ENCODE measurements at places on chromosomes 5 and 9.

DNA sequence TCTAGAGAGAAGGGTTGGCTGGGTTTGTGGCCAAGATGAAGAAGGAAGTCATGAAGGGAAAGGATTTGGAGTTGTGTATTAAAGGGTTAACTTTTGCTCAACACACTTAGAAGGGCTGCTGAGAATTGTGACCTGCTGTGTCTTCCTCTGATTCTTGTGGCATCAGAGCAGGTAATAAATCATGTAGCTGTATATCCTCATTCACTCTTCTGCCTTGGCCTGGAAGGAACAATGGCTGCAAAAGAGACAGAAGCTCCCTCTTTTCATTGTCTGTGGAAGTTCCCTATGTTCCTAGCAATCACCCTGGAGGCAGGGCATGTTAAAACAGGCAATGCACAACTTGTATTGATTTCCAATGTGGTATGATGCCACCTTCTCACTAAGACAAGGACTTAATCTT lies 159.1 kb downstream of the LRRC70 start:
- no peak for DNase-seq

DNA sequence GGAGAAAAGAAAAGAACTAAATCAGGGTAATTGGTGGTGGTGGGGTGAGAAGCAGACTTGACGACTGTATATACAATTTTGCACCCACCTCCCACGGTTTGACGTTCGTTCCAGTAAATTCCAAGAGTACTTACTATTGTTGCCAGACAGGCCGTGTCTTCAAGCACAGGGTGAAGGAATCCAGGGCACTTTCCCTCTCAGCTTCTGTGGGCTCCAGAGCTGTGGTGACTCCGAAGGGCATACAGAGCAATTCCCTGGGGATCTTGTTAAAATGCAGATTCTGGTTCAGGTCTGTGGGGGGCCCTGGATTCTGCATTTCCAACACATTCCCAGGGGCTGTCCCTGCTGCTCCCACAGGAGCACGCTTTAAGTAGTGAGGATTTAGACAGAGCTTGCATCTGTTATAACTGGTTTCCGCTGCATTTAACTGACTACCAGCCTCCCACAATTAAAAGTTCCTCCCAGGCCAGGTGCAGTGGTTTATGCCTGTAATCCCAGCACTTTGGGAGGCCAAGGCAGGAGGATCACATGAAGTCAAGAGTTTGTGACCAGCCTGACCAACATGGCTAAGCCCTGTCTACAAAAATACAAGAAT lies 49.3 kb upstream of the FANCC start:
- no peak for DNase-seq

DNA sequence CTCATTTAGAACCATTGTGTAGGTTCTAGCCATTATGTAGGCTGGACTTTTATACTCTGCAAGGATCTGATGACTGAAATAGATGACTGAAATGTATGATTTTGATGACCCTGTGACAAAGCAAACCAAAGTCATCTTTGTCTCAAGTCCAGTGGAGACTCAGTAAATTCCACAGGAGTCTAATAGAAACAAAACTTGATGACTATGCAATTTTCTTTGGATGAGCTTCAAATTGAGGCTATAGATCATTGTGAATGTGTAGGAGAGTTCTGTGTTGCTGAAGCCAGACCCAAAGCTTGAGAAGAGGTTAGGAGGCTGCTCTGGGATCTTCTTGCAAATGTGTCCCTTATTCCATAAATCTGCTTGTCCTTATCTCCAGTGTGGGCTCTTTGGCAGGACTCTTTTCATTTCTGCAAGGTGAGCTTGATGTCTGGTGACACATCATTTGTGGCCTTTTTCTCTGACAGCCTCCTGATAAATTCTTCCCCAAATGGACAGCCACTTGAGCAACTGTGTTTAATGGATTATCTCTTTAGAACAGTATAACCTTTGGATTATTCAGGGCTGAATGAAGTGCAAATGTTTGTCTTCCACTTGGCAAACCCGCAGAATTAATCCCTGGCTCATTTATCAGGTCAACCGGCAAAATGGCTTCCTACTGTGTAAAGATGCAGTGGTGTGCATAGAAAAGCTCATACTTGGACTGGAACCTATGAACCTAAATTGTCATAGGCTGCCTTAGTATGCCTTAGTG lies 235.1 kb upstream of the ANKH start:
- no peak for DNase-seq

DNA sequence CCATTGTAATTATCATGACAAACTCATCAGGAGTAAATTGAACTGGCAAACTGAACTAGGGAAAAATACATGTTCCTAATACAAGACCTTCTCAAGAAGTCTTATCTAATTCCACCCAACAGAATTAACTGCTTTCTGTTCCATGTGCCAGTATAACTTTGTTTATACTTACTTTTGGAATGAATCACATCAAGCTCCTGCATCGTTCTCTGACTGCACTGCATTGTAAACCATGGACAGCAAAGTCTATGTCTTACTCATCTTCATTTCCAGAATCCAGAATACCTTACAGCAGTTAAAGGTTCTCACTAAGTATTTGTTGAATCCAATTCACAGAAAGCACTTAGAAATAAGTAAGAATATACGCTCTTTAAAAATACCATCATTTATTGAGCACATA lies 102.8 kb downstream of the PLK2 start:
- DNase-seq, result no peak

- DNase-seq, result no peak
Observed at GRCh38 chr9:113582698-113583200, 119.2 kb downstream of the RGS3 start.

DNA sequence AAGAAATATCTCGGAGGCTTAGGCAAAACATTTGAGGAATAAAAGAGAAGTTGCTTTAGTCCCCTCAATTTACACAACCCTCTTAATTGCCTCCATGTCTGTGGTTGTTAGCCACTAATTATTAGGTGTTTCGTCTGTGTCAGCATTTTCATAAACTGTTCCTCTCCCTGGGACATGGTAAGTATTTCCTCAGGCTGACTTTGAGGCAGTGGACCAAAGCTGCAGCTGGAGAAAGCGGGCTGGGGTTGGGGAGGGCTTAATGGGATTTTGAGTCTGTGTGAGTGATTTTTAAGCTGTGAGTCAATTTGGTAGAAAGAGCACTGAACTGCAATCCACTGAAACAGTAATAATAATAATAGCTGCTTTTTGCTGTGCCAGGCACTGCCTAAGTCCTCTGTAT lies 13.0 kb upstream of the TTC1 start:
- no peak for DNase-seq

DNA sequence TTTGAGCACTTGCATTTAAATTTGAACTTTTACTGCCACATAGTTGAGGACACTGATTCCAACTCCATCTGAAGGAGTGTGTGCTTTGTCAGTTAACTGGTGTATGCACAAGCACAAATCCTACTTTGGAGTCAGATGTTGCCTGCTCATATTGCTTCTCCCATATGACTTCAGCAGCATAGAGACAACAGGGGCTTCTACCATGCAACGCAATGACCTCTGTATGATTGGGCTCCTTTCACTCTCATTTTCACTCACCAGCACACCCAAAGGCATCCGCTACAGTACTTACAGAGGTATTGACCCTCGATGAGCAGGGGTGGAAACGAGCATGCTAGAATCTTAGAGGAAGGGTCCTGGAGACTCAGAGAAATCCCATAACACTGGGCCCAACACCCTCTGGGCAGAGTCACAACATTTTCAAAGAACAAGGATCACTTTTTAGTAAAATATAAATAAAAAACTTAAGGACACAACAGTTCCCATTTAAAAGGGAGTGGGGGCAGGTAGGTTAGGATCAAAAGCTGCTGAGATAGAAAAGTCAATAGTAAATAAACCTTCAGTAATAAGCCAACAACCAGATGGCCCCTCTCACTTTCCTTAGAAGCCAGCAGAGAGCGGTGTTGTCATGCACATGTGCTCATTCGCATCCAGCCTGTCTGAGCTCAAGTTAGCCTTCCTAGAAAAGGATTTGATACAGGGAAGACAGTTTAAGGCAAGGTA lies 203.8 kb downstream of the SNCAIP start:
- peak; percentile 13 for DNase-seq

DNA sequence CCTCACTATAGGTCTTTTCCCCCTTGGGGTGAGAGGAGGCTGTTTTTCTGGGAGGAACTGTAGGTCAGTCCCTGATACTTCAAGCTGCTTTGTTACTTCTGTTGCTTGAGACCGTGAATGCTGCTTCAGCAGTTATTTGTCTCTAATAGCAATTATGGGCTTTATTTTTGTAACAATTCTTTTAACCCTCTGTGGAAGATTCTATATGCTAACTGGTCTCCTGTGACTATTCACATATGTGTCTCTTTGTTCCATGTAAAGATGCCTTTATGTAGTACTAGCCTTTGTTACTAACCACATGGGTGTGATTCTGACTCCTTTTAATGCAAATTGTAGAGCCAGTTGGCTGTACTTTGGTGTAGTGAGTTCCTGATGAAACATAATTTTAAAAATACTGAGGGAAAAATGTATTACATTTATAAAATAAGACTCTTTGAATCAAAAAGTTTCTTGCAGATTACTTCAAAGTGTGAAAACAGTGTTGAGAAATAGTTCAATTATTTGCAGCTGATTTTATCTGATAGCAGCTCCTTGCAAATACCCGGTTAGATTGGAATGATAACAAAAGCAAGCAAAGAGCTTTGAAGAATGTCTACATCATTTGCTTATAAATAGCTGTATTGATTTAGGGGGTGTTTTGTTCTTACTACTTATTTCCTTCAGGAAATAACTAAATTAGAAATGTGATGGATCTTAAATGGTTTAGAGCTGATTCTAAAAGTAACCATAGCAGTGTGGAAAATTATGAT lies 46.6 kb downstream of the ANGPTL2 start:
- no peak for DNase-seq

- no peak for DNase-seq
Observed at GRCh38 chr5:6759401-6759800, 46.2 kb downstream of the TENT4A start.

GRCh38 chr9:88957526-88957925 lies 33.7 kb upstream of the S1PR3 start:
- no peak for DNase-seq

- peak; percentile 92 for DNase-seq
Observed at GRCh38 chr9:80061940-80062339, 490.2 kb downstream of the TLE4 start.

DNA sequence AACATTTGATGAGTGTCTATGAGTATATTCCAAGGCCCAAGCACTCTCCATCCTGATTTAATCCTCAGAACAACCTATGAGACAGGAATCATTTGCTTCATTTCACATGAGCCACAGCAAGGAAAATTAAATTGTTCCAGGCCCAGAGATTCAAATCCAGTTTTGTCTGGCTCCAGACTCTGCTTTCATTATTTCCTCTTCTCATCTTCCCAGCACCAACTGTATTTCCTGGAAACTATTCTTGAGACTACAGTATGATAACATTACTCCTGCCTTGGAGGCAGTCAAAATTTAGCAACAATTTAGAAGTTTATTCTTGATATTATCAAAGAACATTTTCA lies 194.5 kb downstream of the ZNF608 start:
- DNase-seq, result no peak

DNA sequence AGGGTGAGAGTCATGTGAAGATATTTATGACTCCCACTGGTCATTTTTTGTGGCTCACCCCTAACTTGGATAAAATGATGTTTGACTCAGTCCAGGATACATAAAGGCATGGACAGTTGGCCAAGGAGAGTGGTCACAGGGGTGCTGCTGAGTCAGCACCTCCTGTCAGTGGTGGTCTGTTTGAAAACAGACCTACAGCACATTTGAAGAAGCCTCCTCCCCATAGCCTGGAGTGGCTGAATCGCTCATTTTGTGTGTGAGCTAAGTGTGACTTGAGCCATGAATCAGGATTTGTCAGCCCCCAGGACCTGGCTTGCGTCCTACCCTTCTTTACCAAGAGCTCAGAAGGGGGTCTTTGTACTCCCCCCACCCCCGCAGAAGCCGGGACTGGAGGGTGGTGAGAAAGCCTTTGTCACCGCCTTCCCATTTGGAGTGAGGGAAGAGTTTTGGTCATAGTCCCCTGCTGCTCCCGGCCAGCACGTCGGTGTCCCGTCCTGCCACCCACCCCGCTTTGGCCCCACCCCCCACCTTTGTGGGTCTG lies 35.6 kb downstream of the TRIO start:
- peak; percentile 95 for DNase-seq

GRCh38 chr5:74356009-74356695 lies 284.4 kb downstream of the ENC1 start:
- DNase-seq, result no peak

DNA sequence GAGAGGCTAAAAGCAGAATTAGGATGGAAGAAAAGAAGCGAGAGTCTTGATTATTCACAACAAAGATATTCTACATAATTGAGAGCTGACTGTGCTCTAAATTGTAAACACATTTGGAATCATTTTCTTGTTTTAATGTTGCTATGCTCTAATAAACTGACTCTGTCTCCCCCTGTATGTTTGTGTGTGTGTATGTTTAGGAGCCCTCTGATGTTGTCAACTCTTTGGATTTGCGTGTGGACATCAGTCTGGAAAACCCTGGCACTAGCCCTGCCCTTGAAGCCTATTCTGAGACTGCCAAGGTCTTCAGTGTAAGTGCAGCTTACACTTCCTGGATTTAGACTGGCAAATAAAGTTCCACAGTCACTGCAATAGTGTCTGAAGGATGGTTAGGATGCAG lies 37.8 kb downstream of the MOCS2 start:
- DNase-seq, result no peak

DNA sequence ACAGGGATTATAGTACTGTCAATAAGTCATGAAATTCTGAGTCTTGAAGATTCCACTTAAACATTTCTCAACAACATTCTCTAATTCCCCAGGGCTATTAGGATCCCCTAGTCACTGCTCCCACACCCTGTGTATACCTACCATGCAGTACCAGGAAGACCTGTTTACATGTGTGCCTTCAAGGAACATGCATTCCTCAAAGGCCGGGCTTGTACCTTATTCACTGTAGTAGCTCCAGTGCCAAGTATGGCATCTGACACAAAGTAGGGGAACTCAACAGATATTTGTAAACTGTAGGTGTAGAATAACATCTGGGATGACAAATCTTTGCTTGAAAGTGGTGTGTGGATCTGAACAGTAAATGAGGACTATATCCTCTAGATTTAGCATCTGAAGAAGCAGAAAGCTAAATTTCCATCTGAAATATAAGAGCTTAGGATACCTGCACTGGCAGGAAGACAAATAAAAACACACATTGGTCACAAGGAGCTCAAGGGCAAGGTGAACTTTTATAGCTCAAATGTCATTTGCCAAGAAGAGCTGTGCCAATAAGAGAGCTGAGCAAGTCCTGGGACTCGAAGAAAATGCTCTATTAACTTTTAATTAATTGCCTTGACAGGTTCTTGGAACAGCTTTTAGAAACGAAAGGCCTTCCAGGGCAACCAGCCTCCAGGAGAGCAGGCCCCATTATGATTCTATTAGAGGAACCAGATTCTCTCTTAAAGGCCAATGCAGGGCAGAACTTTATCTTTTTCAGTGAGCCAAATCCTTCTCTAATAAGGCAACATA lies 52.3 kb upstream of the MYOT start:
- no peak for DNase-seq

DNA sequence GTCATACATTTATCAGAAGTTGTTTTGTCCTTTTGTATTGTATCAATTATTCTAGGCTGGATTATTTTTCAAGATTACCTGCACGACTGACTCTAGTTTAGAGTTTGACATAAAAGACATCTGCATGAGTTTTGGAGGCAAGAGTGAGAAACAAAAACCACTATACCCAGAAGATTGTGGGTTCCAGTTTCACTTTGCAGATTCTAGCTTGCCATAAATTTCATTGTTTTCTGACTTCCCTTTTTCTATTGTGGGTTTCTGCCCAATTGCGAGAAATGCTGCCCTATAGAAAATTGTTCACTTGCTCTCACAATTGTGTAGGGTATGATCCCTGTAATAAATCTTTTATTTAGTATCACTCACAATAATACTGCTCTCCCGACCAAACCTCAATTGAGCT lies 1043.4 kb upstream of the CDH10 start:
- no peak for DNase-seq
